ENCODE measurements at places on chromosomes 6 and 20.

- no peak for DNase-seq
These were observed 44.9 kb upstream of the CEP162 start for GRCh38 chr6:84272298-84272697.

DNA sequence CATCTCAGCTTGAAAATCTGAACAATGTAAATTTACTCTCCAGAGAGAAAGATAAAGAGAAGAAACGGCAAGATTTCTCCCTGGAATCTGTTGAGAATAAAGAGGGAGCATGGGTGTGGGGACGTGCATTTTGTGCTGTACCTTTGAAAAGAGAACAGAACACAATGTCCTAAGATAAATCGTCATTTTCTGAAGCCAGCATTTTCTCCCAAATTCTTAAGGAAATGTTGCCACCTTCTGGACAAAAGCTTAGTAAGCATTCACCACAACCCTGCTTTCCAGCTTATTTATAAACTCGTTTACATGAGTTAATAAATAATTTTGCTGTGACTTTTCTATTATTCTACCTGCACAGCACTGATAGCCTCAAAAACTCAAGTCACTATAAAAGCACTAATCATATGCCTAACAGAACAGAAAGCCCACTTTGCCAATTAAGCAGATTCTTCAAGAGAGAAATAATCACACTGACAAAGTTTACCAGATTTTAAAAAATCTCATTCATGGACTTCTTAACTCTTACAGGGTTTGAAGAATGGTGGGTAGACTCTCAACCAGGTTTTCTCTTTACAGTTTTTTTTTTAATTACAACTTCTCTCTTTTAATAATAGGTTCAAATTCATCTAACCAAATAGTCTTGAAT lies 155.8 kb downstream of the MBOAT1 start:
- DNase-seq, result no peak

DNA sequence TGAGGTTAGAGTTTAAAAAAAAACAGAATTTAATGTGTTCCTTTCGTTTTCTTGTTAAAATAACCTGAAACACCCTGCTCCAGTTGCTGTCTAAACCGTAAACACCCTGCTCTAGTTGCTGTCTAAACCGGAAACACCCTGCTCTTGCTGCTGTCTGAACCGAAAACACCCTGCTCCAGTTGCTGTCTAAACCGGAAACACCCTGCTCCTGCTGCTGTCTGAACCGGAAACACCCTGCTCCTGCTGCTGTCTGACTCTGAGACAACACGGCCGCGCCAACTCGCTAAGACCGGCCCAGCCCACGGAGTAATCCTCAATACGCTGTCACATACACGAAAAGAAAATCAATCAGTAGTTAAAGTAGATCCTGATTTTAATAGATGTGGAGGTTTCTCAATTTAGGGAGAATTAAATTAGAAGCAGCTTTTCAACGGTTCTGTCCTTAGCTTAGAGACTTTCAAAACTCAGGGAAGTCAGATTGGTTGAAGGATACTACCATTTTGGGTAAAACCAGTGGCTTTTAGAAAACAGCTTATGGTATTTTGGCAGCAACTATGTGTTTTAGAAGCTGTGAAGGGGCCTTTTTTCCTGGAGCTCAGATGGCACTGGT lies 98.3 kb downstream of the RAMACL start:
- DNase-seq, result no peak

DNA sequence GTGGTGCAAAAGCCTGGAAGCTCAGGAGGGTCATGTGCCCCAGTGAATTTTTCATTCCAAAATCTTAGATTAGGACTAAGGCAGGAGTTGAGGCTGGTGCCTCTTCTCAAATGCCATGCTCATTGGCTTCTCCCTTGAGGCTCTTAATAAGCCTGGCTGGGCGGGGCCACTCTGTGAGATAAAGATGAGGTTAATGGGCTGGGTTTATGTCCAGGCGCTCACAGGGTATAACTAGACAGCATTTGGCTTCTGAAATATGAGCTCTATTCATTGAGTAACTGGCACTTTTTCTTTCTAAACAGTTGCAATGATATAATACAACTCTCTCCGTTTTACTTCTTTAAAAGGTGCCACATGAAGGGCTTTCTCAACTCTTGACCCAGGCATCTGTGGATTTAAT lies 156.3 kb downstream of the SCML4 start:
- DNase-seq, result no peak

DNA sequence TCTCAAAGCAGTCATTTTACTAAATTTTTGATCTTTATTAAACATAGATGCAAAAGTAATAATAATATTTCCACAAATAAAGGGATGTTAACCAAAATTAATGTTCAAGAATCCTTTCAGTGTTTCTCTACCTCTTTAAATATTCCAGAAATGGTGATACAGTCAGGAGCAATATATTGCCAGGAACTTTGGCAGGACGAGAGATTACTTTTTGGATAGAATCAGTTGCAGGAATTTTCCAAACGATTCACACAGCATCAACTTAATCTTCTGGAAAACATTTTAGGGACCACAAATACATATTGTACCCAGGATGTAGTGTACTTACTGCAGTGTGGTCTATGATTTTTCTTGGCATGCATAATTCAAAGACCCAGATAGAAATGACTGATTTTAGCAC lies 125.7 kb downstream of the LAMA2 start:
- no peak for DNase-seq

Measured in caudate nucleus (tissue), 63 donors.